NCI-H1694 treated with DMSO at 0.1 percent for 48 hours (cell line): ENCODE measurements at places on chromosomes 1 and 21.

GRCh38 chr21:46003575-46004007 is 22.0 kb downstream of the COL6A1 start:
- no peak for DNase-seq

GRCh38 chr1:114072246-114072645 is 81.4 kb downstream of the SYT6 start:
- no peak for DNase-seq

GRCh38 chr1:168552961-168553360 is 9.2 kb upstream of the XCL2 start:
- DNase-seq: no peak

GRCh38 chr1:58392083-58392482 is 154.4 kb downstream of the OMA1 start:
- no peak for DNase-seq

GRCh38 chr1:61436016-61436415 is 288.9 kb downstream of the TM2D1 start:
- no peak for DNase-seq

GRCh38 chr1:74976491-74976890 is 157.7 kb upstream of the LHX8 start:
- no peak for DNase-seq

GRCh38 chr1:59553371-59553770 is 256.5 kb downstream of the FGGY start:
- DNase-seq: no peak

DNA sequence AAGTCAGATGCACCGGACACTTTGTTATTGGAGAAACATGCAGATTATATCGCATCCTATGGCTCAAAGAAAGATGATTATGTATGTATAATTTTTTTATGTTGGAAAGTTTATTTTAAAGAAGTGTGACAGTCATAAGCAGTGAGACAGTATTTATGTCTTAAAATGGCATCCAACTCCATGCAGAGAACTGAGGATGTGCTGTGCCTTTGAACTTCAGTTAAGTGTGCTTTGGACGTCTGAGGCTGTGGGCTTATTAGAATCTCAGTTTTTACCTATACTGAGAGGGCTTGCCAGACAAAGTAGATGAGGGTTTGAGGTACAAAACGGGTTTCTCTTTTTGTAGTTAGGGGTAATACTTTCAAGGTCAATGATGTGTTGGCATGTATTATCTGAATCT is 1.5 kb downstream of the RABGGTB start:
- DNase-seq: no peak

GRCh38 chr1:30511563-30511962 is 211.8 kb downstream of the MATN1 start:
- no peak for DNase-seq

DNA sequence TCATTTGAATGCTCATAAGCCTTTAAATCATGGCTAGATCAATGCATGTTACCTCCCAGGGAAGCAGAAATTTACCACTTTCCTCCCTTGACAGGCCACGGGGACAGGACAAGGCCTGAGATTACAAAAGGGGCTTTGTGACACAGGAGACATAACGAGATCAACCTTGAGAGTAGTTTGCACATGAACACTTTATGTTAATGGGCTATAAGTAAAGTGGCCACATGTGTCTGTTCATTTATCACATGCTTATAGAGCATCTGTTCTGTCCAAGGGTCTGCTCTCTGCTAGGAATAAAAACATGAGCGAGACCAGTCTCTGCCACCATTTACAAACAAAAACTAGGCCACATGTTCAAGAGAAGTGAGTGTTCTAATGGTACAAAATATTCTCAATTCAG is 144.1 kb upstream of the C8B start:
- no peak for DNase-seq
